ENCODE measurements at places on chromosomes 12 and 14. TPM values are rescaled to one million over a fixed set of nuclear protein-coding genes. Genes with fewer than 3 reads are reported as not detected.

The CLEC4C gene
- total RNA-seq: not detected

The TAS2R8 gene
- not detected for total RNA-seq

The SERPINA4 gene
- not detected for total RNA-seq

The PTPRO gene
- total RNA-seq: 5.2 TPM

The RPL36AL gene
- total RNA-seq: 138 TPM

The STYX gene
- total RNA-seq: 13.9 TPM

The TAS2R9 gene
- not detected for total RNA-seq

The POTEM gene
- not detected for total RNA-seq

The CLMN gene
- total RNA-seq: 47.4 TPM

The ACOT4 gene
- total RNA-seq: 4.9 TPM

DNA sequence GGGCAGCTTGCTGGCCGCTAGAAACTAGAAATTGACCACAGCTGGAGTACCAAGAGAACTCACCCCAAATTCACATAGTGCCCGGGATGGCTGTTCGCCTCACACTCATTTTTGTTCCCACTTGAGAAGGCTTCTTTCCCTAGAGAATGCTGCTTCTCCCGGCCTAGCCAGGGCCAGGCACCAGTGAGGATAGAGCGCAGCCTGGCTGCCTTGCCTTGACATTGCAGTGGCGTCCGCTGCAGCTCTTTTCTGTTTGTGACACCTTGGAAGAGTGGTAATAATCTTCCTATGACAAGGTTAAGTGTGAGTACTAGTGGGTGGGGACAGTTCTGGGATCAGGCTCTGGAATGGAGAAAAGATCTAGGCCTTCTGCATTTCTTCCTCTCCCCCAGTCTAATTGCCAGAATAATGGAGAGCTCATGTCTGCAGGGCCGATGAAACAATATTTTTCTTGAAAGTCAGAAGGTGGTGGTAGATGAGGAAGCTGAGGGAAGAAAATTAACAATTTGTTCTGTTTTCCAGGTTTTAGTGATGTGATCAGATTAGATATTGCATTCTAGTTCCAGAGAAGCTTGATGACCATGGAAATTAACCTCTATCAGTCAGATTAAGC, 3.7 kb downstream of the TMEM253 start:
- no peak for DNase-seq

GRCh38 chr12:30840715-30841114, 85.8 kb upstream of the TSPAN11 start:
- no peak for DNase-seq

DNA sequence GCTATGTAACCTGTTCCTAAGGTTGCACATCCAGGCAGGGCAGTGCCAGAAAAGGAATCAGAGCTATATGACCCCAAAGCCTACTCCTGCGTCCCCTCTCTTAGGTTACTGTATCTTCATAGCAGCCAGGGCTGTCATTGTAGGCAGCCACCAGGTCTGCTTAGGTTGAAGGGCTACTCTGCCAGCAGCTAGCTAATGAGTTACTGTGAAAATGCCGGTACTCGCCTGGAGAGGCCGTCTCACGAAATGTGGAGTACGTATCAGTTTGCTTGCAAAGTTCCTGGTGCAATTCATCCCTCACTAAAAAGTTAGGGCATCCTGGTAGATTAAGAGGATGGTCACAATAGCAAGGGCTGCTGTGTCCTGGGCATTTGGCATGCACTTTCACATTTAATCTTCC, 50.9 kb downstream of the RPH3A start:
- DNase-seq: no peak

DNA sequence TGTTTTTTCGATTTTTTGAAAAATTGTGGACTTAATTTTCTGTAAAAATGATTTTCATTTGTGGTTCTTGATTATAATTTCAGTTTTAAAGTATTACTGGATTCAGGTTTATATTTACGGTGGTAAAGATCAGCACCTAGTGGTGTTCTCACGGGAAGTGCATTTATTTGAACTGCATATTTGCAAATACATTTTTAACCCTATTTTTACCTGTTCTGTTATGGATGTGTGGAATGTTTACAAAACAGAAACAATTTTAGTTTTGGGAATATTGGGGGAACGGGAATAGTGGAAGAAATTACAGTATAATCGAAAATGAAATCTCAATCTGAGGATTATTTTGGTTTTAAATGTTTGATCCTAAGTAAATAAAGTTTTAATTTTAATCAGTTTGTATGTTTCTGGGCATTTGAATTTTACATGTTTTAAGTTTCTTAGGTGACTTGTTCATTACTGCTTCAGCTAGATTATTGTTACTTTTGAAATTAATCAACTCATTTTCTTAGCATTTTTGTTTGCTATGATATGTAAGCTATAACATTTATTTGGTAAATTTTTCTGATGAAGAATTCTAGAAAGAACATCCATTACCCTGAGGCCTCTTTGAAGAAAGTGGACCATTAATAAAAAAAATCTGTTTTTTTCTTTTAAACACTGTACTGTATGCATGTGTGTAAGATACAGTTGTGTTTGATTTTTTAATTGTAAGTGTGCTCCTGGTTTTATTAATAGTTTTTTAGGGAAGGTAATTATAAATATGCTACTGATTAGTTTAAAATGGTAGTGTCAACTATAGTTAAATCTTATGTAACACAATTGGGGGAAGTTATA, 942 bp downstream of the ATF7IP start:
- DNase-seq: no peak

GRCh38 chr12:115864396-115864795, 413.1 kb downstream of the MED13L start:
- no peak for DNase-seq

DNA sequence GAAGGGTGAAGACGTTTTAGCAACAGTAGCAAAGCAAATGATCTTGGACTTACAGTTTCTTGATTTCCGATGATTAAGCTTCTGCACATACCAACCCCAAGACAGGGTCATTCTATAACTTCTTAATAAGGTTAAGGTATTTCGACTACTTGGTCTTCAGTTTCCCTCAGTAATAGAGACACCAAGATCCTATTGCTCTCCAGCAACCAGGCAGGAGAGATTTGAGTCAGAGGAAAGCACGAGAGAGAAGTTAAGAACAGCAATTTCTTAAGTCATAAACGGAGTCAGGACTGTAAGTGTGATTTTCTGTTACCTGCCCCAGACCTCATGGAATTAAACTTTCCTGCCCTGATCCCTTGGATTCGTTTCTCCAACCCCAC, 215.6 kb downstream of the TTC8 start:
- DNase-seq: no peak

- no peak for DNase-seq
These were observed 130.0 kb downstream of the SLC15A4 start for GRCh38 chr12:128693771-128694170.

DNA sequence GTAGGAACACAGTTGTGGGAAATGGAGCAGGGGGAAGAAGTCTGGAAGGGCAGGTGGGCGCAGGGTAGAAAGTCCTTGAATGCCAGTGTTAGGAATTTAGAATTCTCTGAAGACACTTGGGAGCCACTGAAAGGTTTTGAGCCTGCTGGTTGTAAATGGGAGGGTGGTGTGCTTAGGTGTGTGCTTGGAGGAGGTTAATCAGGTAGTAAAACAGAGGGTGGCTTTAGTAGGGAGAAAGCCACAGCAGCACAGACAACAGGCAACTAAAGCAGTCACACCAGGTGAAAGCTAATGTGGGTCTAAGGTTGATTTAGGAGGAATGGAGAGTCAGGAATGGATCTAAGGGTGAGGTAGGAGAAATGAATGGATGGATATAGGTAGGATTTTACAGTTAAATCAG, 385.0 kb downstream of the ZFP36L1 start:
- no peak for DNase-seq

GRCh38 chr14:34794941-34795340, 80.2 kb downstream of the BAZ1A start:
- DNase-seq: no peak

DNA sequence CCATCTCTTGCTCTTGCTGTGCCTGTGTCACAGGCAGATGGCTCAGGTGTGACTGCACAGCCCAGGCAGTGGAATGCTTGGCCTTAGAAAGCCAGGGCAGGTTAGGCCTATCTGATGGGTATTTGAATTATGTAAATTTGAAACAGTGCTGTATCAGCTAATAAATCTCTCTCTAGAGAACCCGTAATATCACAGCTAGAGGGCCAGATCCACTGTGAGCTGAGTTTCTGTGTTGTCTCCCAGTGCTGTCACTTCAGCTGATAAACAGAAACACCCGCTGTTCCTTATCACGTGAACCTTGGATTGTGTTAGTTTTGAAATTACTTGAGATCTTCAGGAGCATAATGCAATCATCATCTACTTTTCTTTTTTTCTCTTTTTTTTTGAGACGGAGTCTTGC, 21.5 kb upstream of the ALDH2 start:
- DNase-seq: no peak

GRCh38 chr12:32595251-32595650, 83.8 kb upstream of the DNM1L start:
- DNase-seq: no peak

GRCh38 chr12:50569876-50570275, 65.1 kb downstream of the DIP2B start:
- no peak for DNase-seq

- no peak for DNase-seq
These were observed 93.7 kb downstream of the VCPKMT start for GRCh38 chr14:50022661-50023060.

GRCh38 chr14:34003691-34004090, 52.8 kb upstream of the EGLN3 start:
- DNase-seq: no peak

GRCh38 chr12:65364046-65364445, 85.6 kb downstream of the MSRB3 start:
- DNase-seq: no peak

GRCh38 chr14:74362361-74362915, 14.2 kb downstream of the VRTN start:
- DNase-seq: peak; percentile 90

- DNase-seq: no peak
These were observed 15.5 kb upstream of the MLXIP start for GRCh38 chr12:122062832-122063693.

GRCh38 chr12:121990692-121991603, 30.7 kb upstream of the BCL7A start:
- no peak for DNase-seq

- no peak for DNase-seq
These were observed 142.7 kb downstream of the RAD51B start for GRCh38 chr14:67962215-67962644.

GRCh38 chr14:101402936-101403660, 158.2 kb upstream of the DIO3 start:
- no peak for DNase-seq

- peak; percentile 69 for DNase-seq
These were observed 12.5 kb downstream of the NRXN3 start for GRCh38 chr14:78182722-78183121.

- no peak for DNase-seq
These were observed 207.7 kb downstream of the TTC8 start for GRCh38 chr14:89032086-89032649.

DNA sequence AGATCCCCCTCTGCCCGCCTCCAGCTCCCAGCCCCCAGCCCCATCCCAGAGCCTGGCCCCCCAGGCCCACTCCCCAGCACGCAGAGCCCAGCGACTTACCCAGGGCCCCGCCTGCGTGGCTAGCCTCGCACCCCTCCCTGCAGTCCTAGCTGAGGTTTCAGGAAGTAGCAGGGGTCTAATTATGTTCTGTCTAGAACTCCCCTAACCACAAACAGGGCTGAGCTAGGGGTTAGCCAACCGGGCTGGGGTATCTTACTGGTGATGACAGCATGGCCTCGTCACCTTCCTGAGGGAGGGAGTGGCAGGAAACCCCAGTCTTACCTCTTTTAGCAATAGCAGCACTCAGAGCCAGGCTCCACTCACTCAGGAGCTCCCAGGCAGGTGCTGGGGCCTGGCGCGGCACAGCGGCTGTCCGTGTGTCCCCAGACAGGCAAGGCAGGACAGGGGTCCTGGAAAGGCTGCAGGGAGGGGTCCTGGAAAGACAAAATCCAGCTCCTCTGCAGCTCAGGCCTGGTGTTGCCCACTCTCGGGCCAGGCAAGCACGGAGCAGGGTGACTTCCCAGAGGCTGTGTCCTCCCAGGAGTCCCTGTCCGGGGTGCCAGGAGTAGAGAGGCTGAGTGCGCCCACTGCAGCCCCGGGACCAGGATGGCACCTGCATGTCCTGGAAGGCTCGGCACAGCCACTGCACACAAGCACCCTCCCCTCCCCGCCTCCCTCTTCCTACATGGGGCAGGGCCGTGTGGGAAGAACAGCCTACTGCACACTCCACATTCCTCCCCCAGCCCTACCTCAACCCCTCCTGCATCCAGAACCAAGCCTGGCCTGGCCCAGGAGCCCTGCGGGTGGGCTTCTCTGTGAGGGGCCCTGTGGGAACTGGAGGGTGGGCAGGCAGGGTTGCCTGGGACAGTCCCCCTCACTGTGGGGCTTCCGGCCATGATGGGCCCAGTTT, at the start of gene GPR132:
GPR132 (minus strand) TSS at position 151 of the 949 bp plus-strand sequence. CDS start 10,010 bp downstream, outside the sequence.
- DNase-seq: no peak

- no peak for DNase-seq
These were observed 270.6 kb downstream of the NAV3 start for GRCh38 chr12:78101113-78101876.

GRCh38 chr12:6778217-6778573, 5.9 kb downstream of the LAG3 start:
- DNase-seq: no peak

GRCh38 chr14:61503167-61503801, 181.9 kb downstream of the PRKCH start:
- DNase-seq: no peak

DNA sequence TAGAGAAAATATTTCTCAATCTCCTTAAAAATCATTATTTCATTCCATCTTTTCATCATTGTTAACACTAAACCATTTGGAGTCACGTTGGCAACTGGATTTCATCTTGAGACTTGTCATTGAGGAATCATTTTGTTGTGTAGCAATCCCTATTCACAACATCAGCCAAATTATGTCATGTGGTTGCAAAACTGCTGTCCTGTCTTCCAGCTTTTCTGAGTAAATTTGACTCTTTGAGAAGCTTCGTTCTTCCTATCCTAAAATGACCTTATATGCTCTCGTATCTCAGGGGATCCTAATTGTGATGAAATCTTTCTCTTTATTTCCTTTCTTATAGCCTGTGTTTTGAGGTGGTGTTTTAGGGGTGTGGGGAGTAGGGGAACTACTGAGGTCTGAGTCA, 30.6 kb upstream of the KICS2 start:
- DNase-seq: no peak

- no peak for DNase-seq
These were observed 50.4 kb downstream of the RPH3A start for GRCh38 chr12:112841906-112842305.

- no peak for DNase-seq
These were observed 293.2 kb downstream of the DUSP6 start for GRCh38 chr12:89059056-89059455.

DNA sequence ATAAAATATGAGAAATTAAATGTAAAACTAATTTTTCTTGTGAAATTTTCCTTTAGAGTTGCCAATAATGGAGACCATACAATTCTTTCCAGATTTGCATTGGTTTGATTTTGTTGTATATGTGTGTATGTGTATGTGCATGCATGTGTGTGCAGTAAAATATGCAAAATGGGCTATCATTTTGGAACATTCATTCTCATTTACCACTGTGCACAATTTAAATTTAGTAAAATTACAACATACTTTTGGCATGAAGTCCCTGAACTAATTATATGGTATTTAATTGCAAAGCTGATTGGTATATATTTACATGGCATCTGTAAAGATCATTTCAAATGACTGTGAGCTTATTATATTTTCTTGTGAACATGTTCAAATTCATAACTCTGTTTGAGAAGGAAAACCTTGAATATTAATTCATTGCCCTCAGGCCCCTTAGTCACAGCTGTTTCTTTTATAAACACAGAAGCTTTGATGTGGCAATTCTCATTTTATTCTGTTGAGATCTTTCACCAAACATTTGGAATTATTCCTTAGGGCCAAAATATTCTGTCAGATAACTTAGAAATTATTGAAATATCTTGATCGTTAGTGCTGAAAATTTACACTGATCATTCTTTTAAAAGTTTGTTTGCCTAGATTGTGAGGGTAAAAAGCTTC, 17.6 kb downstream of the KERA start:
- DNase-seq: no peak

Measured in mesenteric fat pad (tissue), 1 donor.